ENCODE measurements at places on chromosomes 6 and 20.

DNA sequence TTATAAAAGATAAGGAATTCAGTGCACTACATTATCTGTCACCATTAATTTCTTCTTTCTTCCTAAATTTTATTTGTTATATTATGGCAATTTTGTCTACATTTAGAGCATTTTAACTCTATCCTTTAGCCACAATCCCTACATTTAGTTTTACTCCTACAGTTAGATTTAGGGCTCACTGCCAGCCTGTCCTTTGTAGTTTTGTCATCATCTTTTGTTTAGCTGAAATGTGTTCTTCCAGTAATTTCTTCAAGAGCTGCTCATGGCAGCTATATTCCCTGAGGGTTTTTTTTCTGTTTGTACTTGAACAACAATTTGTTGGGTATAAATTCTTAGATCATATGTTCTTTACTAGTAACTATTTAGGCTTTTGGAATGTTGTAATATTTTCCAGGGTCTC is 72.7 kb upstream of the B3GAT2 start:
- no peak for DNase-seq

- DNase-seq = no peak
Measured at GRCh38 chr6:51738614-51739013, 348.8 kb downstream of the PKHD1 start.

GRCh38 chr6:31870385-31870921 is 7.8 kb upstream of the NEU1 start:
- no peak for DNase-seq

DNA sequence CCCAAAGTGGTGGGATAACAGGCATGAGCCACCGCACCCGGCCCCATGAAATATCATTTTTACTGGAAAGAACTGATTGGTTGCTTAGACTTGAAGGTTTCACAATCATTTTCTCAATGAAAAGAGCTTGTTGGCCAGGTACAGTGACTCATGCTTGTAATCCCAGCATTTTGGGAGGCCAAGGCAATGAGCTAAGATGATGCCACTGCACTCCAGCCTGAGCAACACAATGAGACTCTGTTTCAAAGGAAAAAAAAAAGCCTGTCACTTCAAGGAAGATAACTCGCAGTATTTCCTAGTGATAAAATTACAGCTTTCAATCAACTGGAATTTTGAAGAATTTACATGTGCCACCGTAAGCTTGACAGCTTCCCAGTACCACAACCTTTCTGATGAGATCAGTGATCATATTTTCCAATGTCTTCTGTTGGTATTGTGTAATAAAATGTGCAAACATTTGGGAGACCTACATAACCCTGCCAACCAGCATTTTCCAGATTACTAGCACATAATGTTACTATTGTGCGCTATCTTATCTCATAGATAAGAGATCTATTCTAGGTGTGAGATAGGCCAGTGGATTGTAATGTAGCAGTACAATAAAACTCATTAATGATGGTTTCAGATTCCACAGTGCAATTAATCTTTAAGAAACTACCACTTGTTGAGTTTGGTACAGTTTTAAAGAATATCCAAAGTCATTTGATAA is 7.2 kb downstream of the PNLDC1 start:
- no peak for DNase-seq

DNA sequence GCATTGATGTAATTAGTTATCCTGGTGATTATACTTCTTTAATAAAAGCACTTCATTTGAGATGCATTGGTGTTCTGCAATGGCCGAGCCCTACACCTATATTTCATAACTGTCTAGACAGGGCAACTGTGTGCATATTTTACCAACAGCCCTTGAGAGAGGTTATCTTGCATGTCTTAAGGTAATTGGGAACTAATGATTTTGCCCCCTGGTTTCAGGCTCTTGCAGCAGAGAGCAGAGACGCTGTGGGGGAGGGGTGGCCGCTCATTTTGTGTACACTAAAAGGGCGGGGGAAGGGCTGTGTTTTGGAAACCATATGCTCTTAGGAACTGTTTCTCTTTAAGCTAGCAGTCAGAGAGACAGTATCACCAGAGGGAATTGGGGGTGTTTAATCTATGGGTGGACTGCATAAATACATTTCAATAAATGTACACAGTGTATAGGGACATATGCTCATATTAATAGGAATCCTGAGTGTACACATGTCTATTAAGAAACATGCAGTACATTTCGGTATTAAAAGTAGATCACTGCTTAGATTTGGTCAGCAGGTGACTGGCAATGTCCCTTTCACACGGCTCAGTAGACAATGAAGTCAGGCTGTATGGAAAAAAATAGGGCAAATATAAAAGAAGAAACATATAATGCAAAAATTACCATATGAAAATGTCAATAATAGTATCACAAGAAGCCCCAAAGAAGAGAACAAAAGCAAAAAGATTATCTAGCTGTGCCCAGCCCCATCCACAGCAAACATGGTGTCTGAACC is 402.9 kb upstream of the CITED2 start:
- no peak for DNase-seq

DNA sequence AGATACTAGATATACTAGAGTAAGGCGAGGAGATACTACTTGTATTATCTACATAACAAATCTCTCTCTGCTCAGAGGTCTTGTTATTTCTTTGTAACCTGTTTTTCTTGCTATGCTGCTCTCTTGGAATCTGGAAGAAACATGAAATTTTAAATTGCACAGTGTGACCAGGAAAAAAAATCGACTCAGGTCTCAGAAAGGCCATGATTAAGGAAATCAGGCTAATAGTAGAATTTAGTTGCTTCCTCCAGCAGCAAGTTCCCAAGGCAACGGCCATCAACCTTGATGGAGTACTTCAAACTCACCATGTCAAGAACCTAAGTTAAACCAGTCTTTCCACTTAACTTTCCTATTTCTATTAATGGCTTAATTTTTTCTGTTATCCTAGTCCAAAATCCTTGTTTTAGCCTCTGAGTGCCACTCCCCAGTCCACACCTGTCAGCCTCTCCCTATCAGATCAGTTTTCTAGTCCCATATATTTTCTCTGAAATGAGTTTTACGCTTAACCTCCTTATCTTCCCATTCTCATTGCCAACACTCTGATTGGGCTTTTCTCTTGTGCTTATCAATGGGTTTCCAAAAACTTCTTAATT is 87.7 kb upstream of the BEND3 start:
- DNase-seq = no peak

GRCh38 chr6:16157492-16157891 is 28.6 kb downstream of the MYLIP start:
- DNase-seq = no peak
